ENCODE measurements at places on chromosomes 5 and 9. TPM values are rescaled to one million over a fixed set of nuclear protein-coding genes. Genes with fewer than 3 reads are reported as not detected.

Gene TXNDC8
- not detected for total RNA-seq

Gene HAPLN1
- total RNA-seq, result not detected

Gene MINAR2
- total RNA-seq, result not detected

Gene LCP2
- total RNA-seq, result not detected

Gene PCDHGA8
- 0.51 TPM for total RNA-seq

Gene SETX
- total RNA-seq, result 73.9 TPM

Gene TNFSF15
- under 0.01 TPM for total RNA-seq

- DNase-seq, result no peak
These were observed 147.8 kb downstream of the TTLL11 start for GRCh38 chr9:121945281-121945680.

- DNase-seq, result peak; percentile 18
These were observed 988 bp downstream of the OXCT1 start for GRCh38 chr5:41869151-41869723.

- no peak for DNase-seq
These were observed 115.1 kb downstream of the PALM2AKAP2 start for GRCh38 chr9:109894921-109895758.

DNA sequence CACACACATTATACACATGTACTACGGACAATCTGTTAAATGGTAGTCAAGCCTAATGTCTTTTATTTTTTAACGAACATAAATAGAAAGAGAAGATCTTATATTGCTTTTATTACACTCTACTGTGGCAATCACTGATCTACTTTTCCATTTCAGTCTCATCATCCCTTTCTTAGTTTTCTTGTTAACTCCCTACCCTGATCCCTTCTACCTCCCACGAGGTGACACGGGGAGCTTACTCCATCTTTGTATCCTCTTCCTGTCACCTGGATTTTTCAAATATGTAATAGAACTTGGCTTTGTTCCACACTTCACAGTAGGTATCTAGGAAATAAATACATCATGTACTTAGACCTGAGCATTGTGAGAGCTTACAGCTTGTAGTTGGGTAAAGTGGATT, 211.0 kb downstream of the PIK3R1 start:
- no peak for DNase-seq

DNA sequence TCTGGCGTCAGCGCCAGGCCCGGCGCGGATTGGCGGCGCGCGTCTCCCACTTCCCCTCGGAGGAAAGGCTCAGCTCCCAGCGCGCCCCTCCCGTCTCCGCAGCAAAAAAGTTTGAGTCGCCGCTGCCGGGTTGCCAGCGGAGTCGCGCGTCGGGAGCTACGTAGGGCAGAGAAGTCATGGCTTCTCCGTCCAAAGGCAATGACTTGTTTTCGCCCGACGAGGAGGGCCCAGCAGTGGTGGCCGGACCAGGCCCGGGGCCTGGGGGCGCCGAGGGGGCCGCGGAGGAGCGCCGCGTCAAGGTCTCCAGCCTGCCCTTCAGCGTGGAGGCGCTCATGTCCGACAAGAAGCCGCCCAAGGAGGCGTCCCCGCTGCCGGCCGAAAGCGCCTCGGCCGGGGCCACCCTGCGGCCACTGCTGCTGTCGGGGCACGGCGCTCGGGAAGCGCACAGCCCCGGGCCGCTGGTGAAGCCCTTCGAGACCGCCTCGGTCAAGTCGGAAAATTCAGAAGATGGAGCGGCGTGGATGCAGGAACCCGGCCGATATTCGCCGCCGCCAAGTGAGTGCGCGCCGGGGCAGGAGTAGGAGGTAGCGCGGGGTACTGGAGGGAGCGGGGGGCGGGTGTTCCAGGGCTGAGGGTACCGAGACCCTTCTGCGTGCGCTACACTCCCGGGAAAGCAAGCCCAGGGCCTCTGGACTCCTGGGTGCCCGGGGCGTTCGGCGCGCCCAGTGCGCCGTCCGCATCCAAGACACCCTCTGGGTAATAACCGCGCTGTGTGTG, at the start of gene MSX2:
MSX2 (plus strand) TSS at position 99 of the 777 bp plus-strand sequence; CDS start at position 177, 78 bp downstream.
- peak; percentile 36 for DNase-seq

DNA sequence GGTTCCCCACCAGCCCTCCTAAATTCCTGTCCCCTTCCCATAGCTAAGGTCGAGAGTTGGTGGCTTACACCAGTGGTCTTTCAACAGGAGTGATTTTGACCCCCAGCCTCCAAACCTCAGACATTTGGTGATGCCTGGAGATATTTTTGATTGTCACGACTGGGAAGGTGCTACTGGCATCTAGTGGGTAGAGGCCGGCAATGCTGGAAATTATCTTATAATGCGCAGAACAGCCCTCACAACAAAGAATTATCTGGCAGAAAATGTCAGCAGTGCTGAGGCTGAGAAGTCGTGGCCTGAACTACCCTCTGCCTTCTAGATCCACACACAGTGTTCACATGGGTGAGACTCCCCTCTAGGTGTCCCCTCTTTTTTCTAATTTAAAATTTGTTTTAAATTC, 69.6 kb downstream of the IL31RA start:
- no peak for DNase-seq

DNA sequence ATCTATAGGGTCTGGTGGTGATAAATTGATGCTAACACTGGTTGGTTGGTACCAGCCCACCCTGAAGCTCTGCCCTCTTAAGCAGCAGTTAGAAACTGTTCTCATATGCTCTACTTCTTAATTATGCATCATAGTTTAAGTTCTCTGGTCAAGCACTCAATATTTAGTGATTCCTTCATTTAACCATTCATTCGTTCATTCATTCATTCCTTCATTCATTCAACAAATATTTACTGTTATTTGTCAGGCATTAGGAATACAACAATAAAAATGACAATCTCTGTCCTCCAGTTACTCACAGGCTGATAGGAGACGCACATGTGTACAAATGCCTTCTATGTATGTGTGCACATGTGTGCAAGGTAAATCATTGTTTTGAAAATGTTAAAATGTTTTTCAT, 54.6 kb downstream of the TRIM32 start:
- no peak for DNase-seq

DNA sequence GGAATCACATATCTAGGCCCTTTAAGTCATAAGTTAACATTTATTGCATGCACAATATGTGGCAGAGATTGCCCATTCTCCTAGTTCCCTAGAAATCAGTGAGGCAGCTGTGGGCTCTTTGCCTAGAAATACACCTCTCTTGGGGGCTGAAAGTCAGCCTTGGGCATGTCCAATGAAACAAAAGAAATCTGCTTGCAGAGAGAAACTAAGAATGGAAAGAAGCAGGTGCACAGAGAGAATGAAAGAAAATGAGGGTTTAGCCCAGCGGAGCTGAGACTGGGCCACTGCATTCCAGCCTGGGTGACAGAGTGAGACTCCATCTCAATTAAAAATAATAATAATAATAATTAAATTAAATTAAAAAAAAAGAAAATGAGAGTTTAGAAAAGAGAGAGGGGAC, 57.3 kb upstream of the DAB2 start:
- DNase-seq, result no peak

DNA sequence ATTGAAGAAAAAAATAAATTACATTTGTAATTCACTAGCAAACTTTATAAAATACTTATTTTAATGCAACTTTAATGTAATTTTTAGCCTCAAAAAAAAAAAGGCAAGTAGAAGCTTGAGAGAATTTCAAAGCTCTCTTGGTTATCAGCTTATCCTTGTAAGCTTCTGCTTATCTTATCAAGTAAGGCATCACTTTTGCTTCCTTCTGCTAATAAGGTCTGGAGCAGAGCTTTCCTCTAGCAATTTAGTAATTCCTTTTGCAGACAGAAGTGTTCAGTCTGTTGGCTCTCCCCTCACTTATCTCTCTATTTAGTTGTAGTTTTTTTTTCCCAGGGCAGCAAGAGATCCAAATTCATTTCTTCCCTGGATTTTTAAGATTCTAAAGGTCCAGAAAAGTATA, 525.0 kb downstream of the ISL1 start:
- DNase-seq, result no peak

DNA sequence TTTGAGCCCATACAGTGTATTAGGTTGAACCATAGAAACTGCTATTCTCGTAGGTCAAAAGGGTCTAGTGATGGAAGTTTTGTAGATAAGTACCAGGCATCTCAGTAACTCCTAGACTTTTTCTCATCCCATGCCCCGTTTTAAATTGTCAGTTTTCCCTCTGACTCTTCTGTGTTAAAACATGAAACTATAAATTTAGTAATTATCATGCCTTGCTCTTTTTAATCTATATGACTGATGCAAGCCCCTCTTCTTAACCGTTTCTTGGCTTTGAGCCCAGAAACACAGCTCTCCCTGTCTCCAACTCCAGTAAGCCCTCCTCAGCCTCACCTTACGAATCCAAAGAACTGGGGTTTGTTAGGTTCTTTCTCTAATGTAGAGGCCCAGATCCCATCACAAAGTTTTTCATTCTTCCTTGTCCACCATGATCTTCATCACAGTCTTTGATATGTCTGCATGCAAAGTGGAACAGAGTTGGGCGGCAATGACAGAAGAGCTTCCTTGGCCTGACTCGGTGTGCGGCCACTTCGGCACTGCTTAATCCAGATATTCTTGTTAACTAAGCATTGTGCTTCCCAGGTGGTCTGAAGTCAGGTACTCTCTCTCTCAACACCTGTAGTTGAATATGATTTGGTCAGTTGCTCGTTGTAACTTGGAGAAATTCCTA, 21.1 kb downstream of the RGMB start:
- DNase-seq, result no peak

- peak; percentile 82 for DNase-seq
These were observed 7.4 kb downstream of the B4GALT1 start for GRCh38 chr9:33159777-33160127.

DNA sequence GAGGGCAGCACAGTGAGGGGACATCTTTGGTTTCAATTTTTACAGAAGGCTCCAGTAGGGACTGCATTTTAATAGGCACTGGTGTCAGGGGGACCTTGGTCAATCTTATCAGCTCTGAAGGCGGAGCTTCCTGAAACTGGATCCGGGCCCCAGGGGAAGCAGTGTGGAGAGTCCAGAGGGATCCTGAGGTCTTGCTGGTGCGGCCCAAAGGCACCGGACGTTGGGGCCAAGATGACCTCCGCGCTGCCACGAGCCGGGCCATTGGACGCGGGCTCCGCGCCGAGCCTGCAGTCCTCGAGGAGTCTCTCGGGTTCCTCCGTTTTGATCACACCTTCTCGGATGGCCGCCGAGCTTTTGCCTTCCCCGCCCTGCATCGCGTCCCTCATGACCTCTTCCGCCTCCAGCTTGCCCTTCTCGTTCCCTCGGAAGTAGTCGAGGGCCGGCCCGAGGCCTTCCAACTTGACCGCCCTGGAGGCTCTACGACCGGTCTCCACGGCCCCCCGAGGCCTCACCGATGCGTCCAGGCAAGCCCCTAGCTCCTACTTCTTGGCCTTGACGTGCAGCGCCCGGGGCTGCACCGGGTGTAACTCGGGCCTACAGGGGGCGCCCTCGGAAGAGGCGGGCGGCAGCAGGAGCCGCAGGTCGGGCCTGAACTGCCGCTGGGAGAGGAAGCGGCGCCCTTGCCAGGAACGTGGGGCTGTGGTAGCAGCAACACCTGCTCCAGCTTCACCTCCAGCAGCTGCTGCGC, 18.8 kb downstream of the C5orf52 start:
- DNase-seq, result no peak

- DNase-seq, result no peak
These were observed 984 bp upstream of the RAD23B start for GRCh38 chr9:107281922-107282667.

- no peak for DNase-seq
These were observed 1862.8 kb downstream of the EFNA5 start for GRCh38 chr5:105807951-105808350.

DNA sequence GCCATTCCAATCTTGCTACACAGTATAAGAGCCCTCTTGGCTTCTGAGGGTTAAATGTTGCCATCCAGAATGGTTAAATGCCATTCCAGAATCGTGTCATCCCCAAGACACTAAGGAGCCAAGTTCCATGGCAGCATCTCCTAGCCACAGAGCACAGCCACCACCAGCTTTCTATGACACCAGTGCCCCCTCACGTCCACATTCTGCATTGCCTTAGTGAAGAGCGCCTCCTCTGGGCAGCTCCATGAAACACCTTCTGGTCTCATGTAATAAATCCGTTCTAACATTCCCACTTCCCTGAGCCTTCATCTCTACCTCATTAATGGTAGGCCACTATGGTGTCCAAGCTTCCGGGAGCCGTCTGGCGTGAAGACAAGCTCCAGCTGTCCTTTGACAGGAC, 12.4 kb downstream of the CBY3 start:
- peak; percentile 30 for DNase-seq

- no peak for DNase-seq
These were observed 599.7 kb downstream of the CAAP1 start for GRCh38 chr9:26292943-26293342.

DNA sequence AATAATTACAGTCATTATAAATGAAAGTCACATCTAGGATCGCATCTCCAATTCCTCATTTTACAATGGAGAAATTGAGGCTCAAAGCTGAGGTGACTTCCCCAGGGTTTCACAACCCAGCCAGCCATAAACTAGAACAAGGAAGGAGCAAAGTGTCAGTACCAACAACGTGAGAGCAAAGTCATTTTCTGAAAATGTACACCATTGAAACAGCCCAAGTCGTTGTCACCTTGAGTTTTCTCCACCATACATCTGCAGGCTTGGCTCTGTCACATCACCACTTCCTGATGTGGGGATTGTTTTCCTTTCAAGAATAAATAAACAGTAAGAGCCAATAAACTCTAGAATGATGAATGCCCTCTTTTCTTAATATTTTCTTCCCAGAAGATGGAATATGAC, 184.5 kb upstream of the PTGER4 start:
- DNase-seq, result no peak

GRCh38 chr5:150655221-150655620, 5.8 kb upstream of the MYOZ3 start:
- DNase-seq, result no peak

- DNase-seq, result no peak
These were observed 160.8 kb upstream of the KLF4 start for GRCh38 chr9:107650321-107650720.

DNA sequence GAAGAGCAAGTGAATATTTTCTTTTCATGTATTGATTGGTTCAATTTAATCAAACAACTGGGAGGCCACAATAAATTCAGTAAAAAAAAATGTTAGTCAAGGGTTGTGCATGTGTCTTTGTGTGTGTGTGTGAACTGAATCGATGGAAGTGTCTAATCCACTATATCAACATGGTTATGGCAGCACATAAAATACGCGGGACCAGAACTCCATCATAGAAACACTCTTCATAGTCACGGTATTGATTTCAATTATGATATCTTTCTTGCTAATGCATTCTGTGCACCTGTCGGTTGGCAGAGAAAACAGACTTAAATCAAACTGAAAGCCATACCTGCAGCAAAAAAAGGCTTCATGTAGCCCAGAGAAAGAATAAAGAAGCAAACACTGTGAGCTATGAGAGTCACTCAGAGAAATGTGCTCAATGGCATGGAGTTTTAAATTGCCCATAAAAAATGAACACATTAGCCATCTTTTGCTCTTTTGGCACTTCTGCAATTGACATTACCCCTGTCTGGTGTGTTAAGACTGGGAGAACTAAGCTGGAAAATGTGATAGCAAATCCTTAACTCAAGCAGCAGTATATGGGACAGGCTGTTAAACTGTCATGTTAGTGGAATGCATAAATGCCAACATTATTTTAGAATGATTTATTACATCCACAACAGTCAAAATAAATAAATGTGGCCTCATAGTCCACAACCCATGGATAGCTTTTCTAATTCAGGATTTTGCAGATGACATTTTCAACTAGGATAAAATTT, 642.4 kb upstream of the C9orf72 start:
- no peak for DNase-seq

- DNase-seq, result no peak
These were observed 114.1 kb downstream of the MLLT3 start for GRCh38 chr9:20508242-20508641.
